ENCODE measurements at places on chromosomes 3 and 15.

- DNase-seq = no peak
These were observed 12.1 kb upstream of the UBE2E1 start for GRCh38 chr3:23793528-23794134.

- DNase-seq = no peak
These were observed 36.5 kb downstream of the DAPK2 start for GRCh38 chr15:64009798-64010261.

- no peak for DNase-seq
These were observed 396.4 kb downstream of the EDEM1 start for GRCh38 chr3:5583920-5584319.

DNA sequence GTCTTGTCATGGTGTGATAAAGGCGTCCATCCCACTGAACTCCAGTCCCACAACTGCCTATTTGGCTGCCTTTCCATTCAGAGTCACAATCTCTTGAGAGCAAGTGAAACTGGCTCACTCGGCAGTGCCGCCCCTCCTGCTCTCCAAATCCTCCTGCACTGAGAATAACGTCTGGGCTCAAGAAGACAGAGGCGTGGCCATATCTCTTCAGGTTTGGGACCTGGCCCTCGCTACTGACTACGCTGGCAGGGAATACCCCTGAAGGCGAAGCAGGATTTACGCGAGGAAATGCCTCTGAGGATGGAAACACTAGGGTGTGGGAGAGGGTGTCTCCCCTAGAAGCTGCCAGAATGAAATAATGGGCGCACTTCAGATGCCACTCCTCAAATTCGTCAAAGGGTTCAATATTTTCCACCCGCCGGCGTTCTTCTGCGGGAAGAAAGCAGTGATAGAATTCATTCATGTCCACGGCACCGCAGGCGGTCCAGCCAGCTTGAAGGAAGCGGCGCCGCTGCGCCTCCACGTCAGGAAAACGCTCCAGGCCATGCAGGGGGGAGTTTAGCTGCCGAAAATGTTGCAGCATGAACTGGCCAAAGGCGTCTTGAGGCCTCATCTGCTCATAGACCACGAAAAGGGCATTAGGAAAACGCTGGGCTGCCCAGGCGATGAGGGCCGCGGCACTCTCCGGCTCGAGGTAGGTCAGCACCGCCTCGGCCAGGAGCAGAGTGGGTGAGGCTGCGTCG, 985 bp downstream of the LCMT2 start:
- DNase-seq = no peak

DNA sequence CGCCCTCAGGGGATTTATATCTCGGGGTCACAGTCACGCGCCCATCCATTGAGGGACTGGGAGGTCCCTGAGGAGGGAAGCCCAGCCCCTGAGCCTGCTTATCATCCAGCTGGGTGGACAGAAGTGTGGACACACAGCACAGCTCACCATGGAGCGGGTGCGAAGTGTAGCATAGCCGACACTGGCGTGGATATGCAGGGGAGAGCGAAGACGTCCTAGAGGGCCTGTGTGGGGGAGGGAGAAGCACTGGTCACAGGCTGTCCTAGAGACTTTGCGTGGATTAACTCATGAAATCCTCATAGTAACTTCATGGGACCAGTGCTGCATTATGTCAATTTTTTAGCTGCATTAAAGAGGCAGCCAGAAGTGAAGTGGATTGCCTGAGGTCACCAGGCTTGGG, 26.1 kb upstream of the PLXND1 start:
- DNase-seq = no peak

DNA sequence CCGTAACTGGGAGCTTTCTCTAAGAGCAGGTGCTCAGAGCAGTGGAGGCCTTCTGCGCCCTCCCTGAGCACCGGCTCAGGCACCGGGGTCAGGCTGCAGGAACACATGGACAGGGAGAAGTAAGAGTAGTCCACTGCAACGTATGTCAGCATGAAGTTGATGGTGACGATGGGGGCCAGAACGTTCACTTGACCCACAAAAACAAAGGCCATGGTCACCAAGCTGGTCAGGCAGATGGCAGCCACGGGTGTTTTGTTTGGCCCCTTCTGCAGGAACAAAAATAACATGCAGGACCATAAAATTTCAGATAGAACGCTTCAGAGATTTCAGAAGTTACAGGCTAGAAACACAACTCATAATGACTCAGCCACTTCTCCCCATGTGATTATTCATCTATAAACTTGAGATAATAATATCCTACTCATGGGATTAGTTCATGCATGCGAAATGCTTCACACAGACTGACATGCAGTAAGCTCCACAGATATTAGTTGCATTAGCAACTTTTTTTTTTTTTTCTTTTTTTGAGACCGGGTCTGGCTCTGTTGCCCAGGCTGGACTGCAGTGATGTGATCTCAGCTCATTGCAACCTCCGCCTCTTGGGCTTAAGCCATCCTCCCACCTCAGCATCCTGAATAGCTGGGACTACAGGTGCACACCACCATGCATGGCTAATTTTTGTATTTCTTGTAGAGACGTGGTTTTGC, 52.2 kb upstream of the HEG1 start:
- DNase-seq = no peak

DNA sequence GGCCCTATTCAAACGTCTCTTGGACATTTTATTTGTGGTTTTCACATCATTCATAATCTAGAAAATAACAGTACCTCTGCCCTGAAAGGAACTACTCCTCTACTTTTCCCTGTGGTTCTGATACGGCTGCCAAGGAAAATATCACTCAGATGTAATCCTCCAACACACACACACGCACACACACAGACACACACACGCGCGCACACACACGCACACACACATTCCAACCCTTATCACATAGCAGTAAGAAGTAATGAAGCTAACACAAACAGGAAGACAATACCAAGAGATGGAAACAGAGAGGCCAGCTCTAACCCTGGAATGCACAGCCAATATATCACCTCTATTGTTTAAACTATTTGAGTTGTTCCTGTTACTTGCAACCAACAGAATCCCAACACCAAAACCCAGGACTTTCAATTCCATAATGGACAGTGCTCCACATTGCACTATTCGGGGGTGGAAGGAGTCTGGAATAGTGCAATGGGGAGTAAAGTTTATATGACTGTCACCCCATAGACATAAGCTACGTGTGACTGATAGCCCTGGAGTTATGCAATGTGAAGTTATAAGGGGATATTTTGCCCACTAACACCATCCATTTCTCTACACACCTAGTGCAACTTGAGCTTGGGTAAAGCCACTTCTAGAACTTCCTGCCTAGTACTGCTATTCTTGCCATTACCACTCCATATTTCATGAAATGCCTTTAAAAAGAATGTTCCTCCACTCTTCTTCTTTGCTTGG, 71.3 kb upstream of the FNDC3B start:
- no peak for DNase-seq

DNA sequence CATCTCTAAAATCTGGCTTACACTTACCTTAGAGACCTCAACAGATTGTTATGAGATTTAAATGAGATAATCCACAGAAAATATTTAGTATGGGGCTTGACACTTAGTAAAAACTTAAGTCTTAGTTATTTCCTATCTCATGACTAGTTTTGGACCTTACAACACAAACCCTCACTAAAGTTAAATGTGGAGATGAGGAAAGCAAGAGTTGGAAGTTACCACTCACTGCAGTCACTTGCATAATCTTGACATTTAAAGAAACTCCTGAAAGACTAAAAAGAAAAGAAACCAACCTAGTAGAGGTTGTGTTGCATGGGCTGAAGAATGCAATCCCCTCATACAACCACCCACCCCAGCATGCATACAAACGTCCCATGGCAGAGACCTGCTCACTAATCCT, 40.1 kb downstream of the ITGB5 start:
- no peak for DNase-seq

DNA sequence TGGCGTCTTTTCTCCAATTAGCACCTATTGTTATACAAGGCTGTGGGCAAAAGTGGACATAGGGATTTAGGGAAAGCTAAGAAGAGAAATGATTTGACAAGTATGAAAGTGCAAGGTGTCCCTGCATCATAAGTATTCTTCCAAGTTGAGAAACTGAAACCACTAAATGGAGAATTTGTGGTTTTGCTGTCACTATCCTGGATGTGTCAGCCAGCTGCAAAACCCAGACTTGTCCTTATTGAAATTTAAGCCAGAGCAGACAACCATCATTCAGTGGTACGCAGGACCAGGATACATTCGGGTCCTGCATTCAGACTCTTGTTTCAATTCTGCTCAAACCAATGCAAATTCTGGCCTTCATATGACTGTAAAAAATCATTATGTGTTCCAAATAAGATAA, 384.8 kb upstream of the TGFBR2 start:
- DNase-seq = no peak

Data from NCI-H187 treated with DMSO at 0.1 percent for 48 hours (cell line).